Activated T-helper 1 cell treated with Interleukin-2 at 50 U/mL for 16 hours (primary cell): ENCODE measurements at places on chromosomes 3 and 15.

- no peak for DNase-seq
These were observed 23.9 kb upstream of the HRH1 start for GRCh38 chr3:11130385-11130784.

DNA sequence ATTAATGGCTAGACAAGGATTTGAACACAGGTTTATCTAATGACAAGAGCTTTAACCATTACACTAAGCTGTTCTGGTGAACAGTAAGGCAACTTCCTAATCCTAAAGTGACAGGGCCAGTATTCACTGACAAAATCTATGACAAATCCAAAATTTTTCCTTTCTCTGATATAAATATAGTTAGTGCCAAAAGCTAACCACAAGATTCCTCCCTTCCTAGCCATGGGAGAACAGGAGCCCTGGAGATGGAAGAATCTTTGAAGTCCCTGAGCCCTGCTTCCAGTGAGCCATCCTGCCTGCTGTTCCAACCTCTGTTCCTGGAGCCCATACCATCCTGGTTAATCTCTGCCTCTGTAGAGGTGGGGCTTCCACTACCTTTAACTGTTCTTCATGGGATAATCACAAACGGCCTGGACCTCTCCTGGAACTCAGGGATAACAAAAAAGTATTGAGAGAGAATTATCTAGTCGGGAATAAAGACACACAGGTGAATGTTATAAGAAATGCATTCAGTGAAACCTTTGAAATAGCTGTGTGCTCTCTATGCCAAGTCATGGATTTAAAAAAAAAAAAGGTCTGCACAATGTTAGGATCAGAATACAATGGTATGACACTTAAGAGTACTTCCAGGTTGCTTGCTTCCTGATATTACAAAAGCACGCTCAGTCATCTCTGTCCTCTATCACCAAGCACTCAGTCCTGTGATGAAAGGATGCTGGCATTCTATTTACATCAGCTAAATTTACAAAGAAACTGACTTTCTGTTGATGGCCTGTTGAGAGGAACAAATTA lies 235.8 kb downstream of the SUCLG2 start:
- DNase-seq = no peak

GRCh38 chr3:196287090-196287439 lies 461 bp downstream of the PCYT1A start:
- peak; percentile 2 for DNase-seq

GRCh38 chr3:40369716-40370115 lies 17.3 kb upstream of the ENTPD3 start:
- no peak for DNase-seq

- no peak for DNase-seq
These were observed 33.4 kb downstream of the CCDC33 start for GRCh38 chr15:74269362-74270035.

- DNase-seq = no peak
These were observed 481.2 kb downstream of the FOXP1 start for GRCh38 chr3:71102111-71102983.
